ENCODE measurements at places on chromosomes 12 and 14. TPM values are rescaled to one million over a fixed set of nuclear protein-coding genes. Genes with fewer than 3 reads are reported as not detected.

DNA sequence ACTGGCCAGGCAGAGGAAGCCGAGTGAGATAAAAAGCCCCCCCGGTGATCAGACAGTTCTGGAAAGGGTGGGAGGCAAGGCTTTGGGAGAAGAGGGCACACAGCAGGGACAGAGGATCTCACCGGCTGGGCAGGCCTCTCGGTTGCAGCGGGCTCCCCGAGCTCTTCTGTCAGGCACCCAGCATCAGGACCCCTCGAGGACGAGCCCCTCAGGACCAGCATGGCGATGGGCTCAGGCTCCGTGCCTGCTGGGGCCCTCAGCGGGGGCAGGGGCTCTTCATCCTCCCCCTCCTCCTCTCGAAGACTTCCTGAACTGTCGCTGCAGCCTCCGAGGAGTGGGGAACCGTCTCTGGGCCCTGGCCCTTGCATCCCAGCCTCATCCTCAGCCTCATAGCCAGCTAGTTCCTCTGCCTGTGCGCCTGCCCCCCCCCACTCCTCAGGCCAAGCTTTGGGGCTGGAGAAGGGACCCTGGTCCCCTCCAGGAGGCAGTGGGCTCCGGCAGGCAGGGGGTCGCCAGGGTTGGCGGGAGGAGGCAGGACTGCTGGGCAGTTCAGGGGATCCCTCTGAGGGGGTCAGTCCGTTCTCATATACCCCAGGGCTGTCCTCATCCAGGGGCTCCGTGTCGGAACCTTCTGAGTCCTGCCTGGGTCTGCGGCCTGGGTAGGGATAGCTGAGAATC, 3.4 kb upstream of the AP1G2 start:
- DNase-seq: peak; percentile 34
- H3K36me3 ChIP-seq: peaks cover 3% of the 10 kb centered on the region
- peaks cover 13% of the 10 kb centered on the region for H3K27me3 ChIP-seq
- peaks cover 11% of the 10 kb centered on the region for H3K4me1 ChIP-seq
- H3K27ac ChIP-seq: no peak overlapping the region

GRCh38 chr12:34393086-34393820, 371.0 kb downstream of the ALG10 start:
- no peaks in the 10 kb centered on the region for H3K4me1 ChIP-seq
- H3K27ac ChIP-seq: no peak overlapping the region
- DNase-seq: peak; percentile 30
- H3K36me3 ChIP-seq: no peaks in the 10 kb centered on the region
- no peak overlapping the region for H3K4me3 ChIP-seq

PPFIBP1 gene
- 213 TPM for total RNA-seq

OVCH1 gene
- total RNA-seq: 0.43 TPM

SERPINA10 gene
- not detected for total RNA-seq

Measured in endodermal cell (in vitro differentiated cells).